Left hindlimb (tissue), 1 donor: ENCODE measurements at places on chromosomes 12 and 14.
A peak's percentile ranks its signal among the peaks of the same experiment; 100 is the strongest.

- DNase-seq: no peak
Observed at GRCh38 chr12:49563951-49564685, 3.8 kb downstream of the MCRS1 start.

DNA sequence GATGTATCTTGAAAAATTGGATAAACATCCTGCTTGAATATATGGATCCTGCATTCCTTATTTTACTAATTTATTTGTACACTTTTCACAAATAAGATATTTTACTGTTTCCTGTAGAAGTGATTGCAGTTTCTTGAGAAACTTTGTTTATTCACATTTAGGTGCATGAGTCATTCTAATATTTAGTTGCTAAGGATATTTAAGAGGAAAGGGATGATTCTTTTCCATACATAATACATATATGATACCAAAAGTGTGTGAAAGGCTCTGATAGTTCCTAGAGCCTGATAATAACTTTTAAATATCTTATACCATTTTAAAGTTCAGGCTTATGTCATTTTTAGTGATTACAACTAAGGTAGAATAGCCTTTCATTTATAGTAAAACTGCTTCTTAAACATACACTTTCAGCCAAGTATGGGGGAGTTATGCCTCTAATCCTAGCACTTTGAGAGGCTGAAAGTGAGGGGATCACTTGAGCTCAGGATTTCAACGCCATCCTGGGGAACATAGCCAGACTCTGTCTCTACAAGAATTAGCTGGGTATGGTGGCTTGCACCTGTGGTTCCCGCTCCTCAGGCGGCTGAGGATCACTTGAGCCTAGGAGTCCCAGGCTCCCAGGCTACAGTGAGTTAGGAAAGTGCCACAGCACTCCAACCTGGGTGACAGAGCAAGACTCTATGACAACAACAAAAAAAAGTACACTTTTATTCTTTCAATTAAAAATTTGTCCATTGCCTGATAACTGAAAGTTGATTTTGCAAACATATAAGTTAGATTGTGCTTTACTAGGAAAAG, 262.6 kb upstream of the LRIG3 start:
- DNase-seq: no peak

DNA sequence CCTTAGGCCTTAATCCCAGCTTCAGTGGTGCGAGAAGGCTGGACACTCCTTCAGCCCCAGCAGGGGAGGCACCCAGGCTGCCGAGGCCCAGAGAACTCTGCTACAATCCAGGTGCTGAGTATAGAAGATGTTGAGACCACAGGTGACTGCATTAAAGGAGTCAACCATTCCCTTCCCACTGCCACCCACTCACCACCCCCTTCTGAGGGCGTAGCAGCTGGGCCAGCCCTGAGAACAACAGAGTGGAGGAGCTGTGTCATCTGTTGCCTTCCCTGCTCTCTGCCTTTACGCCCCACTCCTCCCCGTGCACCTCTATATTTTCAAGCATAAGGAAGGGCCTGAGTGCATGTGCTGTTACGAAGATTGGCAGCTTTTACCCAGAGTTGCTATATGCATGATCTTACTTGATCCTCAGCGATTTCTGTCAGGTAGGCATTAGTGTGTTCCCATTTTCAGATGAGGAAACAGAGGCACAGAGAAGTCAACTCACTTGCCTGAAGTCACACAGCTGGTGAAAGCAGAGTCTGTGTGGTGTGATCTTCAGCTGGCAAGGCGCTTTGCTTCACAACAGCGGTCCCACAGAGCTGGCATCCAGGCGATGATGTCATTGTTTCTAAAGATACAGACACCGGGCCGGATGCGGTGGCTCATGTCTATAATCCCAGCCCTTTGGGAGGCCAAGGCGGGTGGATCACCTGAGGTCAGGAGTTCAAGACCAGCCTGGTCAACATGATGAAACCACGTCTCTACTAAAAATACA, 46.7 kb downstream of the RIN3 start:
- DNase-seq: no peak

DNA sequence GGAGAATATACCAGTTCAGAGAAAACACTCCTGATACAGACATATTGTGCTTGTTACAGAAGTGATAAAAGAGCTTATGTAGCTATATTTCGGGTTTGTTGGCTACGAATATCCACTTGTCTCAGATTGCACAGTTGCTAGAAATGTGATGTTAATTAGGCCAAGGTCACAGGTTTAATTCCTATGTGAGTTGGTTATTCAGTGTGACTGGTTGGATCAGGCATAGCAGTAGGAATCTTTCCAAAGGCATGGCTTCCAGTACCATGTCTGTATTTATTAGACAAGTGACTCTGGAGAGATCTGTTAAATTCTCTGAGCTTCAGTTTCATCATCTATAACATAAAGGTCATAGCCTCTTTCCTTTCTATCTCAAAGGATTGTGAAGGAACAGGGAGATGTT, 152.7 kb upstream of the KITLG start:
- no peak for DNase-seq

GRCh38 chr12:14950982-14951746, 10.2 kb downstream of the ARHGDIB start:
- DNase-seq: no peak

GRCh38 chr12:120872487-120872886, 31.7 kb downstream of the SPPL3 start:
- no peak for DNase-seq

DNA sequence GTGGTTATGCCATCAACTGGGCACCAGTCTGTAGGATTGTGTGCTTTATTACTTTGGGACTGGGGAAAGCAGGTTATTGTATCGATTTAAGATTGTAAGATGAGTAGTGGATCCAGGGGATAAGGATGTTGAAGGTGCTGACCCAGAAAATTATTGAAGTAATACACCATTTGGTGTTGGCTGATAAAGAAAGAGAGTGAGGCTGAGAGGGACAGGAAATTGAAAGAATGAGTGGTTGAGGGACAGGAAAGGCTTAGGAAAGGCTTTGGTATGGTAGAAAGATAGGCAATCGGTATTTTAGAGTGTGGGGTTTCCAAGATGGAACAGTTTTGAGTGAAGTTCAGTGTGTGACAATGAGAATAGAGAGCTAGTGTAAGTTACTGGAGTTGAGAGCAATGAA, 12.3 kb downstream of the PPHLN1 start:
- no peak for DNase-seq

DNA sequence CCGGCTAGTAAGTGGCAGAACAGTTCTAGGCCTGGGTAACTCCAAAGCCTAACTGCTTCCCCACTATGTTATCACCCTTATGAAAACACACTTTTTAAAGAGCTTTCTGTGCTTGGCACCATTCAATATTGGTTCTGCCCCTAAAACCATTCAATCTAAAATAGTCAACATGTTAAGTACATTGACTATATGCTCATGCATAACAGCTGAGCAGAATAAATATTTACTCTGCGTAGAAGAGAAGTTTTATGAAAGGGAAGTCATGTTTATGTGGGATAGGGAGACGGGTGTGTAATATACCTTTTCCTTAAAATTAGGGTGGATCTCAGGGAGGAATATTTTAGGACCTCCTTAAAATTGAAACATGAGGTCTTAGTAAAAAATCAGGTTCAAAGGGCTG, 80.5 kb downstream of the SAMD4A start:
- no peak for DNase-seq

DNA sequence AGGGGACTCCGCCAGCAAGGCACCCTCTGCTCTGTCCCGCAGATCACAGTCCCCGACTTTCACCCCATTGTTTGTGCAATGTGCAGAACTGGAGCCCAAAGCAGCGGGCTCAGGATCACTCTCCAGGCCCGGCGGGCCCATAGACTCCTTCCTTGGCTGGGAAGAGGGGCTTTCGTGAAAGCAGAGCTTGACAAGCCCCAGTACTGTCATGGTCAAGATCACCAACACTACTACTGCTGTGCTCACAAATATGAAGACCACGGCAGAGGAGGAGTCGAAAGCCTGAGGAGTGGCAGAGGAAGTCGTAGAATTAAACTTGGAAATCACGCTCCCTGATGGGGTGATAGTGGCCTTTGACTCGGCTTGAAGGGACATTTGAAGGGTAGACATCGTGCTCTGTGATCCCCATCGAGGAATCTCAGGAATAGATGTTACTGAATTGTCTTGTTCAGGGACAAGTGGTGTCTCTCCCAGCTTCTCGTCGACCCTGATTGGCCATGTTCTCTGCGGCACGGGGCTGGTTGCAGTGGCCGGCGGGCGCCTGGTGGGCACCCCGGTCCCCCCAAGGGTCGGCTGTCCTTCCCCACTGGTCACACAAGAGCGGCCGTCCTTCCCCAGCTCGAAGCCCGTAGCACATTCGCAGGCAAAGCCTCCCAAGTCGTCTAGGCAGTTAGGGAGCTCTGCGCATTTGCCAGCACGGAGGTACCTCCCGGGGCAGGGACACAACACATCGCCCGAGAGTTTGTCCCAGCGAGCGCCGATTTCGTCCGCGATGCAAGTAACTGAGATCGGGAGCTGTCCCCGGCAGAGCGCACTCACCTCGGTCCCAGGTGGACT, 1.1 kb downstream of the CLEC14A start:
- no peak for DNase-seq

DNA sequence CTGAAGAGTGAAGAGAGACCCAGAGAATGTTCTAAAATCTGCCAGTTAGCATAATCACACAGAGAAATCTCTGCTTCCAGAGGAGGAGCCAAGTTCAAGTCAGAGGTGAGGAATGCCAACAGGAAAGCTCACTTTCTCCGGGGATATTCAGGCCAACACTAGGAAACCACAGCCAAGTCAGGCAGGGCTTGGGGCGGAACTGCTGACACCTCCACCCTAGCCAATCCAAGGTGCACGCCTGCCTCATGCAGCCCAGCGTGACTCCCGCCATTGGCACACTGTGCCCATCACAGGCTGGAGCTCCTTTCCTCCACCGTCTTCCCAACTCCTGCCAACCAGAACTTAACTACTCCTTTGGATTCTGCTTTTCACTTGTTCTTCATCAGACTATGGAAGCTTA, 374.3 kb upstream of the CCDC196 start:
- DNase-seq: peak; percentile 44

GRCh38 chr12:46439793-46440511, 67.4 kb upstream of the SLC38A2 start:
- no peak for DNase-seq

DNA sequence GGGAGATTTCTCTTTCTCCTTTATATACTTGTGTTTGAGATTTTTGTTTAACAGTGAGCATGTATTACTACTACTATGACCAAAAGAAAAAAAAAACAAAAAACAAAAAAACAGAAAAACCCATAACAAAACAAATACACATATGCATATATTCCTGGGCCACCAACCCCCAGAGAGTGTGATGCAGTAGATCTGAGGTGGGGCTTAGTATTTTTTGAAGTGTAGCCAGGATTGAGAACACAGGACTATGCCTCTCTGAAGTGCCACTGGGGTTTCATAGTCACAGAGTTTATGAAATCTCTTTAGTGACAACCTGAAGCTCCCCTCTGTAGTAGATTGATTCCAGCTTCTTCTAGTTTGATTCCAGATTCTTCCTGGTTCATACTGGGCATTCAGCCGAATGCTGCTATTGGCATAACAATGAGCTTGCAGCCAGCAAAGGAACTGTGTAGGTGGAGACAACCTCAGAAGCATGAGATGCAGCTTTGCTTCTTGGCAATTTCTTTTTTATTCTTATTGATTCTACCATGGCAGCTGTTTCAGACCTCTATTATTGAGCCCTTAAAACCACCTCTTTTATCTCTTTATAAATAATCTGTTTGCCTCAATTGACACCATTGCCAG, 15.5 kb upstream of the ANO4 start:
- DNase-seq: no peak

- DNase-seq: no peak
Observed at GRCh38 chr14:76055330-76055729, 69.8 kb downstream of the IFT43 start.

DNA sequence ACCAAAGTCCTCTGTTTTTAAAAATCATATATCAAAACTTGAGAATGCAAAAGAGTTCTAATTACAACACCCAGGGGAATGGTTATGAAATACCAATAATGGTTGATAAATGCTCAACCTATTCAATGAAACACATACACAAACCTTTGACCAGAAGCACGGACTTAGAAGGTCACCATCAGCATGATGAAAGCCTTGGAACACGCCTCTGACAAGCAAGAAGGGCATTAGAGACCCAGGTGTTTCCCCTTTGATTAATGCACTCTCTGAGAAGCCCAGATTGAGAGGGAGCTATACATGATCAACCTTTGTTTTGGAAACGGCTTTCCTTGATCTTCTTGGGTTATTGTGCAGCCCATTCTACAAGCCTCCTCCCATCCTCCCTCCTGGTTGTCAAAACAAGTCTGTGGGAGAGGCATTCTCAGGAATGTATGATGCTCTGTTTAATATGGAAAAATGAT, 69.0 kb downstream of the ZFP36L1 start:
- no peak for DNase-seq
